RPMI8226 (cell line): ENCODE measurements at places on chromosomes 4 and X.

DNA sequence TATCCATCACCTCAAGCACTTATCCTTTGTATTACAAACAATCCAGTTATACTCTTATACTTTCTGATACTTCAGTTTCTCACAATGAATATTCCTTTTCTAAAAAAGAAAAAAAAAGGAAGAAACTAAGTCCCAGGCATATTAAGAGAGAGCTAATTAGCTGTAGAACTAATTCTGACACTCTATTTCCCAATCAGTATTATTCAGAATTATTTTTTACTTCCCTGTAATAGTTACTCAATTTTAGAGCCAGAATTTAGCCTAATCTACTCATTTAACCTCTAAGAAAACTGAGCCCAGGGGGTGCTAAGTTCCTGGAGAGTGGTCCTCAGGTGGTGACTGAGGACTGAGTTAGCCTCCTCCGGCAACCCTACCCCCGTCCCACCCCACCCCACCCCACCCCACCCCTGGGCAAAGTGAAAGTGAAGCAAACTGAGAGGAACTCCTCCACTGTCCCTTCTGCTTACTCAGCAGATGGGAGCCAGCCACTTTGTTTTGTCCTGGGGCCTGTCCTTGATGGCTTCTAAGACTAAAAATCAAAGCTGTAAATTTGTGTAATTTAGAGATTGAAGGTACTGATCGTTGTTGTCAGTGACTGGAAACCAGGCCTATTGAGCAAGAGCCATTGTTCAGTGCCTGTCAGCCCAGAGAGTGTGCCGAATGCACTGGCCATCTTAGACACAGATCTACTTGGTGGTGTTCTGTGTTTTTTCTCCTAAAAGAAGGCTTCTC is 162.1 kb downstream of the CBR4 start:
- no peak for DNase-seq

GRCh38 chrX:39159921-39160507 is 358.8 kb downstream of the MID1IP1 start:
- no peak for DNase-seq

DNA sequence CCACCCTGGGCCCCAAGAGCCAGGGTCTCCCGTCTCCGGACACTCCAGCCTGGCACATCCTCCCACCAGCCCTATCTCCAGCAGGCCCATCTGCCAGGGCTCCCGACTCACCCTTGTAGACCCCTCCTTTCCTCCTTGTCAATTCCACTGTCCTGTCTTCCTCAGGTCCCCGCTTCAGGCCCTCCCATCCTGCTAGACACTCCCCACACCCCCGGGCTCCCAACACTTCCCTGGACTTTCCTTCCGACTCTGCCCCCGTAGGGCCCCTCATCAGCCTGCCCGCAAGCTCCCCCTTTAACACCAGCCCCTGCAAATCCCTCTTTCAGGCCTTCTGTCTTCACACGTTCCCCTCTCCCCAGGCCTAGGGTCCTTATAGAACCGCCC is 1.1 kb downstream of the PRAF2 start:
- DNase-seq, result no peak

GRCh38 chr4:67892905-67893304 is 9.1 kb upstream of the TMPRSS11D start:
- DNase-seq, result no peak

DNA sequence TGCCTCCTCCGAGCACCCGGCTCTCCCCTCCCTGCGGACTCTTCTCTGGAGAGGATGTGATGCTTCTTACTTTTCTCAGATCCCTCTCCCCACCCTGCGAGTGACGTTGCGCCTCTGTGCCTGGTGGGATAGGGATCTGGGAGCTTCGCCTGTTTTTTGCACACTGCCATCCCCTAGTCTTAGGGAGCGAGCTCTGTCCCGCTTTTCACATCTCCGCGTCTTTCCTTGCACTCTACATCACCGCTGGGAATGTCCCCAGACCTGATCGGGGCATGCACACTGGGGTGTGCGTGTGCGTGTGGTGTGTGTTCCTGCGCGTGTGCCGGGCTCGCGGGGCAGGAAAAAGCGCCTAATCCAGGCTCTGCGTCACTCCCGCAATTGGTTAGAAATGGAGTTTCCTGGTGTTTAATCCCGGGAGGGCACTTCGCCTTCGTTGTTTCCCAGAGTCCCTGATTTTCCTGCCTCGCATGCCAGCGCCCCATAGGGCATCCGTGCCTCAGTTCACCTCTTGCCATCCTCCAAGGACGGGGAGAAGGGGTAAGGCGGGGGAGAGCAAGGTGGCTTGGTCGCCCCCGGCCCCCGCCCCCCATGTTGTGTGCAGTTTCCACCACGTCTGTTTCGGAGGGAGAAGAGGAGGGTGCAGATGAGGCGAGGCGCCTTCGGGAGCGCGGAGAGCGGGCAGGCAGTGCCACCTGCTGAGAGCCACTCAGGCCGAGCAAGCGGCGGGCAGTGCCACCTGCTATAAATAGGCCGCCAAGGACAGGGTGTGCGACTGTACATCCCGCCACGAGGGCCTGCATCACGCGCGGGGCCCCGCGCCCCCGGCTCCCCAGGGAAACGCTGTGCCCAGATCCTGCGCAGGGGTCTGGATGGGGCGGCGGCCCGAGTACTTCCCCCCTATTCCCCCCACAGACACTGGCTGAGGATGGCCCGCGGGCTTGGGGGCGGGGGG is 759 bp upstream of the TBC1D1 start:
- peak; percentile 83 for DNase-seq

DNA sequence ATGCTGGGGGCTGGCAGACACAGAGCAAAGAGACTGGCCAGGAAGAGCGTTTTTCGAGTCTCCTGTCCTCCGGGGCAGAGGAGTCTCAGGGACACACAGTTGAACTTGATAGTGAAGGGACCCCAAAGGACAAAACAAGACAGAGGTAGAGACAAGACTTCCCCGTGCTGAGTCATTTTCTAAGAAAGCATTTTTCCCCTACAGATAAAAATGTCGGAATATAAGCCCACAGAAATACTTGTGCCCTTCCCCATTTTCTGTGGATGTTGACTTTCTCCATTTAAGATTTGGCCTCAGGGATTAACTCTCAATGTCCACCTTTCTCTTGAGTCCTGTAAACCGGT is 523 bp upstream of the BTK start:
- no peak for DNase-seq

- DNase-seq, result no peak
Observed at GRCh38 chrX:105260291-105261043, 40.0 kb upstream of the TEX13A start.

GRCh38 chrX:50707955-50708699 is 105.9 kb downstream of the SHROOM4 start:
- no peak for DNase-seq

GRCh38 chr4:141047228-141047884 is 85.9 kb downstream of the RNF150 start:
- DNase-seq, result no peak

DNA sequence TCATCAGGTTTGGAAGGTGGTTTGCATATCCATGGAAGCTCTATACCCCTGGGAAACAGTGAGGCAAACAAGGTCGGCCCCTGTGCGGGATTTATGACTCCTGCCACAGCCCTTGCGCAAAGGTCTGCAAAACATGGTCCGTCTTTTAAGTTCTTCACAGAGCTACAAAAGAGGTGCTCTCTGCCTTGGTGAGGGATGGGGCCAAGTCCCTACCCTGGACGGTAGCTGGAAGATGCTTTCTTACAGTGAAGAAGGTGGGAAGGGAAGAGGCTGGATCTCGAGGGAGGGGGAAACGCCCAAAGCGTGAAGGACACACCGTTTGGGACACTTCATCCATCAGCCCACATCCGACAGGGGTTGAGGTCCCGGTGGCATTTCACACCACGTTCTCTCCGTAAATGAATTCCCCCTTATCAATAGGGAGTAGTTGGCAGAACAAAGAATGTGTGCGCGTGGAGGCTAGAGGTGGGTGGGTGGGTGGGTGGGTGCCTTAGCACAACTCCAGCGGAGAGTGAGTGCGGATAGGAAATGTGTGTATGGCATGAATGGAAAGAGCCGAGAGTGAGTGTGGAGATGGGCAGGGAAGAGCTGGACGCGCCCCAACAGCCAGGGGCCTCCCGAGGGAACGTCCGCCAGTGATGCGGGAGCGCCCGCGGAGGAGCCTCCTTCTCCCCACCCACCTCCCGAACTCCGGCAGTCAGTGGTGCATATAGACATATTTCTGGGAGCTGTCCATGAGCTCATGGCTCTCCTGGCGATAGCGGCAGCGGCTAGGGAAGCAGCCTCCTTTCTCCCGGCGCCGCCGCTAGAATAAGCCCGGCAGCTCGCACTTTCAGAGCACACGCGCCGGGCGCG is 68.3 kb downstream of the LARP7 start:
- DNase-seq, result no peak

DNA sequence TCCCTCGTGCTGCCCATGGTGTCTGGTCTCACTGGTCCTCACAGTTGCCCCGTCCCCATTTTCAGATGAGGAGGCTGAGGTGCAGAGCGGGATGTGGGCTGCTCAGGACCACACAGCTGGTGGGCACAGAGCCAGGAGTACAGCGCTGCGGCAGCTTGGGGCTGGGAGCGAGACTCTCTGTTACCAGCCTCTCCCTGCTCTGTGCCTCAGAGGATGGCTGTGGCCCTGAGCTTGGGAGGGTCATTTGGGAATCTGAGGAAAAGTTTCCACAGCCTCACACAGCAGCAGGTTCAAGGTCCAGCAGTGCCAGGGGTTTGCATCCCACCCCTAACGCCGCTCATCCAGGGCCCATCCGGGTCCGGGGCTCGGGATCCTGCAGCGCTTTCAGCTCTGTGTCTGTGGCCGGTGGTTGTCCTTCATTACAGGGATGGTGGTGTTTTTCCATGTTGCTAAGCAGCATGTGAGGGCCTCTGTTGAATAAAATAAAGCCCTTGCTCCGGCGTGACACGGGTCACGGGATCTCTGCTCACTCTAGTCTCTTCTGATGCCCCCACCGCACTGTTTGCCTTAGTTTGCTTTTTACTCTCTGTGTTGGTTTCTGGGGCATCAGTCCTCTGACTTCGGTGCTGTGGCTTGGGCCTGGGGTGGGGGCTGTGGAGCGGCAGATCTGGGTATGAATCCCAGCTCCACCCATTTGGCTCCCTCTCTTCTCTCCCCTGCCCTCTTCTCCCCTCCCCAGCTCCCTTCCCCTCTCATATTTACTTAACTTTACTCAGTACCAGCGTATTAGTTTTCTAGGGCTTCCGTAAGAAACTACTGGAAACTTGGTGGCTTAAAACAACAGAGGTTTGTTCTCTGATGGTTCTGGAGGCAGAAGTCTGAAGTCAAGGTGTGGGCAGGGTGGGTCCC is 6.5 kb downstream of the WFS1 start:
- no peak for DNase-seq

DNA sequence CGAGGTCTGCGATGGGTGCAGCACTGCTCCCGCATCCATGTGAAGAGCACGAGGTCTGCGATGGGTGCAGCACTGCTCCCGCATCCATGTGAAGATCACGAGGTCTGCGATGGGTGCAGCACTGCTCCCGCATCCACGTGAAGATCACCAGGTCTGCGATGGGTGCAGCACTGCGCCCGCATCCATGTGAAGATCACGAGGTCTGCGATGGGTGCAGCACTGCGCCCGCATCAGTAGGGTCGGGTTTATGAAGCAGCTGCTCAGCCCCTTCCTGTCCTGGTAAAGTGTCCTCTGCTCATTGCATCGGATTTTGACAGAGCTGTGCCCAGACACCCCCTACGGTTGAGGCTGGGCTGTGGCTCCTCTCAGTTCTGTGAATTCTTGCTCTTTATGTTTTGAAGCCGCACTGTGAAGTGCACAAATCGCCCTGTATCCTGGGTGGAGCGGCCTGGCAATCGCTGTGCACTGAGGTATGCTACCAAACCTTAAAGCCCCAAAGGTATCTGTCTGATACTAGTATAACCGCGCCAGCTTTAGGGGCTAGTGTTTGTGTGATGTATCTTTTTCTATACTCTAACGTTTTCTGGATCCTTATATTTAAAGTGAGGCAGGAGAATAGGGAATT is 98.7 kb downstream of the CPZ start:
- no peak for DNase-seq

- no peak for DNase-seq
Observed at GRCh38 chr4:150961566-150961965, 53.5 kb downstream of the LRBA start.

- DNase-seq, result no peak
Observed at GRCh38 chr4:41509451-41509866, 28.5 kb upstream of the LIMCH1 start.

DNA sequence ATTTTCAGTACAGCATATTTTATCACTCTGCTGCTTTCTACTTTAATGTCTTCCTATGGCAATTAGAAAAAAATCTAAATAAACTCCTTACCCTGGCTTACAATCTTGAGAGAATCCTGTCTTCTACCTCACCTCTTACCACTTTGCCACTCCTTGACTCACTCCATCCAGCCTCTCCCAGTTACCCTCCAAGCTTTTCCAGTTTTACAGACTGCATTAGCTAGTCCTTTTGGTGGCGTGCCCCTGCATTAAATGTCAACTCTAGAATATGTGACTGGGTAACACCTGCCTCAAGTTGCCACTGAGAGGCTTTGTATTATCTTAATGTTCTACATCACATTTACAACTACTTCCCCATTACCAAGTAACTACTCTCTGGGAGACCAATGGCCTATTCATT is 7.5 kb upstream of the CDKL2 start:
- DNase-seq, result no peak

DNA sequence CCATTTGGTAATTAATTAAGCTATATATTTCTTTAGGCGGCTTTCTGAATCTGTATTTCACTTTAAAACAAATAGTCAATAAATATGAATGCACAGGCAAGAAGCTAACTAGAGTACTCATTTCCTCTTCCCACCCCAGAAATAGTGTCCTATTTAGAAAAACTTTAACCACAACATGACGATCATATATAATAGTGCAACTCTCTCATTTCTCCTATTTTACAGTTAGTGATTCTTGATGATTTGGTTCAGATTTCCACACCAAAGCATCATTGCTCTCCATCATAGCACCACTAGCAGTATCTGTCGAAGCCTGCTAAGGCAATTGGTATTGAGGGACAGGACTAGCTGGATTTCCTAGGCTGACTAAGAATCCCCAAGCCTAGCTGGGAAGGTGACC is 184.0 kb upstream of the GALNTL6 start:
- DNase-seq, result no peak

DNA sequence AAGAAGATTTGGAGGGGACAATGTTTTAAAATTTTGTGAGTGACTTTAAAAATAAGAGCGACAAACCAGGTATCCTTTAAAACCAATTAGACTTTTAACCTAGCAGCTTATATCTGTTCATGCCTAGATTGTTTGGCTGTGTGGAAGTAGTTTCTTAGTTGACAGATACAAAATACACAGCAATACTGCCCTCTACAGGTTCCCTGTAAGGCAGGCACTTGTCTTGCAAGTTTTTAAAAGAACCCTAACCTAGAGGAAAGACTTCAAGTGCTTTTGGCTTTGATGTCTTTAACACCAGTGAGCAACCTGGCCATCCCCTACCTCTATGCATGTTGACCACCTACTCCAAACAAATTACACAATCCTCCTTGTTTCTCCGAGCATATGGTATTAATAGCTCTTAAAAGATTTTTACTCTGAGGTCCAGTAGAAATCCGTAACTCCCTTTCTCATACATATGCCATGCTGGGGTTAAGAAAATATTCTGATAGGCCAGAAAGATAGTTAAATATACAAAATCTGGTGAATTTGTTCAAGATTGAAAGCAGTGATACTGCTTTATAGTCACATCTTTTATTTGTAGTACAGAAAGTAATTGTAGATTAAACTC is 273.0 kb downstream of the ARHGAP24 start:
- DNase-seq, result peak; percentile 75
